ENCODE measurements at places on chromosomes 3 and 15. TPM values are rescaled to one million over a fixed set of nuclear protein-coding genes. Genes with fewer than 3 reads are reported as not detected.

GRCh38 chr3:28008235-28008634, 233.2 kb upstream of the CMC1 start:
- no peak for DNase-seq

Gene RPL35A
- 563 TPM for total RNA-seq

GRCh38 chr15:40693904-40694687, 878 bp upstream of the RAD51 start:
- DNase-seq: no peak

GRCh38 chr3:17065315-17065714, 180.6 kb downstream of the PLCL2 start:
- DNase-seq: no peak

DNA sequence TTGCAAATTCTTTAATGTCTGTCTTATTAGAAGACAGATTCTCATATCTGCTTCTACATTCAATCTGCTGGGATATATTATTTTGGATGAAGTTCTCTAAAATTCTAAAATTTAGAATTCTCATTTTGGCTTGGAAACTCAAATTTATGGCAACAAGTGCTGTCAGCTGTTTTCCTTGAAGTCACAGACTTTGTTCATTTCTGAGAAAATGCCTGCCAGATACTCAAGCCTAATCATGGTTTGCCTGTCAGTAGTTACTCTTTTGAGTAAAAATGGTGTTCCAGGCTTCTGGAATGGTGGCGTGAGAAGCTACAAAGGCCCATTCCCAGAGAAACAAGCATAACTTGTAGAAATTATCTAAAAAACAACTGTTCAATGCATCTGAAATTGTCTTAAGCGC, 115.8 kb downstream of the CTNNB1 start:
- no peak for DNase-seq

- DNase-seq: no peak
Observed at GRCh38 chr15:23734862-23735261, 47.8 kb upstream of the NDN start.

- DNase-seq: peak; percentile 79
Observed at GRCh38 chr15:68930268-68931022, at the start of gene SPESP1. Gene SPESP1 (plus strand): TSS chr15:68930525. CDS start chr15:68930654, 129 bp downstream.

Gene HTR3E
- not detected for total RNA-seq

DNA sequence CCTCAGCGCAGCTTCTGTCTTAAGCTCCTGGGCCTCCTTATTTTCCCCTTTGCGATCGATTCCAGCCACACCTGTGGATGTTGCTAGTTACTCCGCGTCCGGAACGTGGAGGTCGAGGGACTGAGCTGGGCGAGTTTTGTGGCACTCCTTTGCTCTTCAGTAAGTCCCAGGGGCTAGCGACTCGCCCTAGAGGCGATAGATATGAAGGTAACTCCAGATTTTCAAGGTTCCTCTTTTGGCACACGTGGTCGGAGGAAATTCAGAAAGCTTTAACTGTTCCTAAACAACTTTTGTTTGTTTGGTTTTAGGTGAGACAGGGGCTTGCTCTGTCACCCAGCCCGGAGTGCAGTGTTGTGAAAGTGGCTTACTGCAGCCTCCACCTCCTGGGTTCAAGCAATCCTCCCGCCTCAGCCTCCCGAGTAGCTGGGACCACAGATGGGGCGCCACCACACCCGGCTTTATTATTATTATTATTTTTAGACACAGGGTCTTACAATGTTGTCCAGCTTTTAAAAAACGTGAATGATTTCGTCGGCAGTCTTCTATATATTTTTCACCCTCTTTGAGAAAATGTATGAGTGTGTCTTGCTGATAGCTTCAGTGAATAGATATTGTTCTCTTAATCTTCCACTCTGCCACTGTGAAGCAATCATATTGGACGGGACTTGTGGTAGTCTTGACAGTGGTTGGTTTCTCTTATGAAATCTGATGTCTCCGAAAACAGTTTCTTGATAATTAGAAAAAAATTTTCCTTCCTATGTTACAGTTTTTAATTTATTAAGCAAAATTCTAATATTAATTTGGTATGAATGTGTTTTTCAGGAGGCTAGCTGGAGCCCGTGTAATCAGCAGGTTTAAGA, 785 bp downstream of the MFSD1 start:
- DNase-seq: no peak

Gene PLA2G4D
- total RNA-seq: not detected

Gene TEX55
- total RNA-seq: not detected

Gene MED12L
- total RNA-seq: 5.5 TPM

DNA sequence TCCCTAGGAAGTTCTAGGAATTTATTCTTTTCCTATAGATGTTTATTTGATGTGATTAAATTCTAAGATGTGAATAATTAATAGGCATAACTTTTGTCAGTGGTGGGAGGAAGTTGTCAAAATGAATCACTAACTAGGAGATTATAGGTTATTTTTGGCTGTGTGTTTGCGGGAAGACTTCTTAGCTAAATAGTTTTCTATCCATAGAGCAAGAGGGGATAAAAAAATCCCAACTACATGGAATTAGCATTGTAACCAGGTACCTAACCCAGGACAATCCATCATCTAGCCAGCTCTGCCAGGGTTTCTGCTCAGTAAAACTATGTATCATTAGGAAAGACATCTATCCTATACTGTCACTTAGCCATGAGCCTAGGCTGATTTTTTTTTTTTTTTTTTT, 23.9 kb downstream of the SLC30A4 start:
- DNase-seq: no peak

Gene SI
- not detected for total RNA-seq

Gene VPS18
- 16.0 TPM for total RNA-seq

DNA sequence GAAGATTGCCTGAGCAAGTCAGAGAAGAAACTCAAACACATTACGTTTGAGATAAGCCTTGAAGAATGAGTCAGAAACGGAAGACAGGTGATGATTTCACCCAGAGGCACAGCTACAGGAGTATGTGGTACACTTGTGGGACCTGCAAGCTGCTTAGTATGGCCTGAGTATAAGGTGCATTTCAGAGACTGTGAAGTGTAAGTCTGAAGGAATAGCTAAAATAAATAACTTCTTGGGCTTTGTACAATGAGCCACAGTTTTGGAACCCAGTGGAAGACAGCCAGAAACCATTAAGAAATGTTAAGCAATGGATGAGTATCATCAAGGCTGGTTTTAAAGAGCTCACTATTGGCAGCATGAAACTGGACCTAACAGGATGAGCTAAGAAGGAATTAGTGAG, 826.2 kb downstream of the ROBO1 start:
- no peak for DNase-seq

DNA sequence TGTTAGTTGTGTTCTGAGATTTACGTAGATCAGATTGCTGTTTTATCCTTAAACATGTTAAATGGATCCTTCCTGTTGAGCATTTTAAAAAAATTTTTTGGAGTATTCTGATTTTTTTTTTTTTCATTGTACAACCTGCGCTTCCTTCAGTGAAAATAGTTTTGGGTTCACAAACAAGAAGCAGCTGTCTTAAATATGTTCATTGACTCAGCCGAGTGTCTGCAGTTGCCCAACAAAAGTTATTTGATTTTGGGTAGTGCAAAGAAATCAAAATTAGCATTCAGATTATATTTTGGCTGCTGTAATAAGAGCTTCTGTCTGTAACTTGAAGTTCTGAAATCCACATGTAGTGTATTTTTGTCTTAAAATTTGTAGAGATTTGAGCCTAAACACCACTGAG, 148.2 kb downstream of the BBX start:
- DNase-seq: no peak

Gene BRPF1
- total RNA-seq: 10.6 TPM

DNA sequence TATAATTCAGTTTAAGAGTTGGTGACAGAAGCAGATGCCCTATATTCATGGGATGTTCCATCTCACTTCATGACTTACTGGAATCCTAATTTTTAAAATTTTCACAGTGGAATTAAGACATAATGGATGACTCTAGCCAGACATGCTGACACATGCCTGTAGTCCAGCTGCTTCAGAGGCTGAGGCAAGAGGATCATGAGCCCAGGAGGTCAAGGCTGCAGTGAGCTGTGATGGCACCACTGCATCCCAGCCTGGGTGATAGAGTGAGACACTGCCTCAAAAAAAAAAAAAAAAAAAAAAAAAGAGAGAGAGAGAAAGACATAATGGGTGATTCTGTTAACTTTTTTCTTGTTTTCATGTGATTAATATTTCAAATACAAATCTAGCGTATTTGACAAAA, 123.6 kb downstream of the KLHL25 start:
- no peak for DNase-seq

DNA sequence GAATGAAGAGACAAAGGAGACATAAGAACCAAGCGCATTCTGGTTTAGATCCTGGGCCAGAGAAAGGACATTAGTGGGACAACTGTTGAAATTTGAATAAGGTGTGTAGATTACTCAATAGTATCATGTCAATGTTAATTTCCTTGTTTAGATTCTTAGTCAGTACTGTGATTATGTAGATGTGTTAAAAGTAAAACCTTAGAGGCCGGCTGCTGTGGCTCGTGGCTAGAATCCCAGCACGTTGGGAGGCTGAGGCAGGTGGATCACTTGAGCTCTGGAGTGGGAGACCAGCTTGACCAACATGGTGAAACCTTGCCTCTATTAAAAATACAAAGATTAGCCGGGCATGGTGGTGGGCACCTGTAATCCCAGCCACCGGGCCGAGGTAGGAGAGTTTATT, 26.7 kb downstream of the CYP8B1 start:
- no peak for DNase-seq

- DNase-seq: no peak
Observed at GRCh38 chr3:108319428-108320082, 23.2 kb downstream of the HHLA2 start.

GRCh38 chr3:191320316-191320715, 8.9 kb upstream of the CCDC50 start:
- DNase-seq: no peak

DNA sequence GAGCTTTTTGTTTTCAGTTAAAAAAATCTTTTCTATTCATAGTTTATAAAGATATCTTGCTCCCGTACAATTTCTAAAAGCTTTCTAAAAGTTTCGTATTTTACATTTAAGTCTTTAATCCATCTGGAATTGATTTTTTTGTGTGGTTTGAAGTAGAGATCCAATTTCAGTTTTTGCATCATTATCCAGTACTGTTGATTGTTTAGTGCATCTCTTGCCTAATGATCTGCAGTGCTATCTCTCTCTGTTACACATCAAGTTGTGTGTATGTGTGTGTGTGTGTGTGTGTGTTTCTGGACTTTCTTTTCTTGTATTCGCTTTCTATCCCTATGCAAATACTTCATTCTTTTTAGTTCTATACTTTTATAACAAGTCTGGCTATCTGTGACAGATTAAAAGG, 605.8 kb upstream of the DPPA4 start:
- DNase-seq: no peak

DNA sequence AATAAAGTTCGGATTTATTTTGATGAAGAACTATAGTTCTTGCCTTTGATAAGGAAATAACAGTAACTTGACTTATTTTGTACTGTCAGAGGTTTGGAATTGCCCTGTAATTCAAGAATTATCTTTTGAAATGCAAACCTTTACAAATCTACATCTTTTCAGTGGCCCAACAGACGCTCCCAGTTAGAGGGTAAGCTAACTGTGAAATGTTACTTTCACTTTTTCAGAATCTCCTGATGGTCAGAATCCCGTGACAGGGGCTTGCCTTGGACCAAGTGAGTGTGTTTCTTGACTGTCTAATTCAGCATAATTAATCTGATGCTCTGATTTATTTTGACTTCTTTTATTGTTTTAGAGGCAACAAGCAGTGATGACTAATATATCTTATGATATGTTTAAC, 262.5 kb downstream of the PLOD2 start:
- no peak for DNase-seq

Gene KIF7
- 5.8 TPM for total RNA-seq

DNA sequence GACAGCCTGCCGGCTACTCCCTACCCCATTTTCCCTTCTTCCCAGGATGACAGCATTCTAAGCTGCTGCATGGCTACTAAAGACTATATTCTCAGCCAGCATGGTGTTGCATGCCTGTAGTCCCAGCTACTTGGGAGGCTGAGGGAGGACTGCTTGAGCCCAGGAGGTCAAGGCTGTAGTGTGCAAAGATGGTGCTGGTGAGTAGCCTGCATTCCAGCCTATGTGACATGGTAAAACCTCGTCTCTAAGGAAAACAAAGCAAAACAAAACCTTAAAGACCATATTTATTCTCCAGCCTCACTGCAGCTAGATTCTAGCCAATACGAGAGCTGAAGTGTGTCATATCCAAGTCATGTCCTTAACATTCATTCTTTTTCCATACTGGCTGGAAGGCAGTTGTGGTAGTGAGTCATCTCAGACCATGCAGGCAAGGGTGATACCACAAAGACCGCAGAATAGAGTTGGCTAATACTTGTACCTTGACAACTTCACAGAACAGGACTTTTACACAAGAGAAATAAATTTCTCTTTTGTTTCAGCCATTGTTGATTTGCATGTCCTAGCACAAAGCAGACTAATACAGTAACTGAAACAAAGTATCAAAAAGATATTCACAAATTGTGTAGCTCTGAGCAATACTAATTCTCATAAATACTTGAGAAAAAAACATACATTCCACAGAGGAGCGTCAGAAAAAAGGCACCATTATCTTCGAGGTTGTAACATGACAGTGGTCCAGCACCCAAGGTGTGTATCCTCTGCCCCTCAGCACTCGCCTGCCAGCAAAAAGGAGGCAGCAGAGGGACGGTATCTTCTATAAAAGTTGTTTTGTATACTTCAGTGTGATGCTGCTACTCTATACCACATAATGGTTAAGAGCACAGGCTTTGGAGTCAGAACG, 14.8 kb downstream of the PBRM1 start:
- DNase-seq: no peak

Gene TUSC7
- not detected for total RNA-seq

DNA sequence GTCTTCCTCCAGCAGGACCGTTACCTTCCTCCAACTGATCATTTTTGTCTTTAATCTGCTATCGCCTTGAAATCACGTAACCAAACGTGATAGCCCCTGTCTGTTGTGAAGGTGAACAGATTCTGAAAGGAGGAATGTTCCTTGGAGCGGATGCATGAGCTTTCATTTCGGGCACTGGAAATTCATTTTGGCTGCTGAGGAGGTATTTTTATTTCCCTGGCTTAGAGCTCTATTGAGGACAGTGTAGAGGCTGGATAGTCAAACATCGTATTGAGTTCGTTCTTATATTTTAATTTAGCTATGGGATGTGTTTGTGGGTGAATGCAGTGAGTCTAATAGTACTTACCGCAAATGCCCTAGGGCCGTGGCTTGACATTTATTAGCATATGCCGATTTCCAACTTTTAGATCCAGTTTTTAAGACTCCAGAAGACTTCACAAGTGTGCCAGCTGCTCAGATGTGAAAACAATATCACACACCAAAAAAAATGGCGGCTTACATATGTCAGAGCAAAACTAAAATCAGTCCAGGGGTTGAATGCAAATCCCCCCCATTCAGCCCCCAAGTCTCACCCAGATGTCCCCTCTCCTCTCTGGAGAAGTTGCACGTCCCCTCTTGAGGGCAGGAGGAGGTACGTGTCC, 22.1 kb downstream of the CPN2 start:
- DNase-seq: no peak

Gene HDC
- total RNA-seq: 1.00 TPM

GRCh38 chr3:151015767-151016477, 43.4 kb upstream of the CLRN1 start:
- no peak for DNase-seq
